ENCODE measurements at places on chromosomes 6 and 20.

DNA sequence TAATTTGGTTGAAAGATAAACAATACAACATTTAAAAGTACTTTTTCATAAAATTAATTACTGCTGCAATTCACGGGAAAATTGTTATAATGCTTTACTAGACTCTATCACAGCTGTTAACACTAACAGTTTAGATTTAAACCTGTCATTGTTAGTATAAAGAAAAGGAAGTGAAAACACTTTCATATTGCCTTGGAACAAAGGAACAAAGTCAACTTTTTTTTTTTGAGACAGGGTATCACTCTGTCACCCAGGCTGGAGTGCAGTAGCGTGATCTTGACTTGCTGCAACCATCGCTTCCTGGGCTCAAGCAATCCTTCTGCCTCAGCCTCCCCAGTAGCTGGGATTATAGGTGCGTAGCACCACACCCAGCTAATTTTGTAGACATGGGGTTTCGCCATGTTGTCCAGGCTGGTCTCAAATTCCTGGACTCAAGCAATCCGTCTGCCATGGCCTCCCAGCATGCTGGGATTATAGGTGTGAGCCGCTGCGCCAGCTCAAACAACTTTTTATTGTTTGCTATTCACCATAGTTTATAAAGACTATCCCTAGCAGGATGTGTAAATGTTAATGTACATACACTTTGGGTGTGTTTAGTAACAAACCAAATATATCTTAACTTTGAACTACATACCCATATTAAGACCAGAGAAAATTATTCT, 22.1 kb downstream of the SLC35A1 start:
- DNase-seq: no peak

DNA sequence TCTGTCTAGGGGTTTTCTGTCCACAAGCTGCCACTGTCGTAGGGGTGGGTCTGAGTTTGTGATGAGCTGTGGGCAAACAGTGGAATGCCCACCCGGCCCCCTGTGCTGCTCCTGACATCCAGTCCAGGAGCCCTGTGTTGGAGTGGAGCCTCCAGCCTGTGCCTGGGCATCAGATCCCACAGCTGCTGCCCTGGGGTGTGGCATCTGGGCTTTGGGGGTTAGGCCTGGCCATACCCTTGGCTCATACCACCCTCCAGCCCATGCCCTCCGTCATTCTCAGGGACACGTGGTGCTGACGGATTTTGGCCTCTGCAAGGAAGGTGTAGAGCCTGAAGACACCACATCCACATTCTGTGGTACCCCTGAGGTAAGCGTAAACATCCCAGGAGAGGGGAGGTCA, 12.9 kb downstream of the SGK2 start:
- no peak for DNase-seq

DNA sequence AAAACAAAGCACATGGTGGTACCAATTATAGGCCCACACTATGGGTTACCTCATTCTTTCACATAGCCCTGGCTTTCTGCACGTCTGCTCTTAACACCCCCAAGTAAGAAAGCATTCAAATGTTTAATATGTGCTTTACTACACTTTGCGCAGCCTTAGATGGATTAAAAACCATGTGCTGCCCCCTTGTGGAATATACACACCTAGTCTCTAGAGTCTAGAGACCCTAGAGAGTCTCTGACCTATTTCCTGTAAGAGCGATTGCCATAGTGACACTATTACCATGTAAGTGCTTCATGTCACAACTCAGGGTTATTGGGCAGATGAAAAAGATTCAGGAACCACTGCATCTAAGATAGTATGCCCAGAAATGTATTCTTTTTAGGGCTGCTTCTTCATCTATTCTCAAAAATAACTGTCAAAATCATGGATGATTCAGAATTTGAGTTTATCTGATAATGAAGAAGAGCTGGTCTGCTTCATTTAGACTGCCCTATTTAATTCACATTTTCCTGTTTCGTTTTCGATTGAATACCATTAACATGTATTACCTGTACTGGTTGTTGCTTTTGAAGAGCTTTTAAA, 186.3 kb downstream of the ADGB start:
- peak; percentile 46 for DNase-seq

DNA sequence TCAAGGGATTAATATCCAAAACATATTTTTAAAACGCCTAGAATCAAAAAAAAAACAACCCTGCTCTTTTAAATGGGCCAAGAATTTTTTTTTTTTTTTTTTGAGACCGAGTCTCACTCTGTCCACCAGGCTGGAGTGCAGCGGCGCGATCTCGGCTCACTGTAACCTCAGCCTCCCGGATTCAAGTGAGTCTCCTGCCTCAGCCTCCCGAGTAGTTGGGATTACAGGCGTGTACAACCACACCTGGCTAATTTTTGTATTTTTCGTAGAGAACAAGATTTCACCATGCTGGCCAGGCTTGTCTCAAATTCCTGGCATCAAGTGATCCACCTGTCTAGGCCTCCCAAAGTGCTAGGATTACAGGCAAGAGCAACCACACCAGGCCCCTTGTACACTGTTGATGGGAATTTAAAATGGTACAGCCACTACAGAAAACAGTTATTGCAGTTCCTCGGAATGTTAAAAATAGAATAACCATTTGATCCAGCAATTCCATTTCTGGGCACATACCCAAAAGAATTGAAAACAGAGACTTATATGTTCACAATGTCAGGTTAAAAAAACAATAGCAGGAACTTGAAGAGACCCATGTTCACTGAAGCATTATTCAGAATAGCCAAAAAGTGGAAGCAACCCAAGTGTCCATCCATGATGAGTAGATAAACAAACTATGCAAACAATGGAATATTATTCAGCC, 3.1 kb upstream of the MYL9 start:
- DNase-seq: no peak

DNA sequence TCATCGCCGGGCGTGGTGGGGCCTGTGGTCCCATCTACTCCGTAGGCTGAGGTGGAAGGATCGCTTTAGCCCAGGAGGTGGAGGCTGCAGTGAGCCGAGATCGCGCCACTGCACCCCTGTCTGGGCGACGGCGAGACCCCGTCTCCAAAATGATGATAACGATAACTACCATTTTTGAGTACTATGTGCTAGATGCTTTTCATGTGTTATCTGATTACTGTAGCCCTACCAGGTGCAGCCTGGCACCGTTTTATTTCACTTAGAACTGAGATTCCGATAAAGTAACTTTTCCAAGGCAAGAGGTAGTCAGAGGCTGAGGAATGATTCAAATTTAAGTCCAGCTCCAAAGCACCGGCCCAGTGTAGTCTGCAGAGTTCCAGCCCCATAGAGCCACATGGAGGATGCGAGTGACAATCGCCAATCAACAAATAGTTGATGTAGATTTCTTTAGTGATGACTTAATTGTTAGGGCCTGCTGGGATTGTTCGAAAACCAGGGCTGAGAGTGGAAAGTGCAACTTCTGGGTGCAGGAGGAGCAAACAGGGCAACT, 727 bp downstream of the ERMARD start:
- DNase-seq: no peak

Measured in NCI-H1436 treated with DMSO at 0.1 percent for 48 hours (cell line).